ENCODE measurements at places on chromosomes 4 and X.

DNA sequence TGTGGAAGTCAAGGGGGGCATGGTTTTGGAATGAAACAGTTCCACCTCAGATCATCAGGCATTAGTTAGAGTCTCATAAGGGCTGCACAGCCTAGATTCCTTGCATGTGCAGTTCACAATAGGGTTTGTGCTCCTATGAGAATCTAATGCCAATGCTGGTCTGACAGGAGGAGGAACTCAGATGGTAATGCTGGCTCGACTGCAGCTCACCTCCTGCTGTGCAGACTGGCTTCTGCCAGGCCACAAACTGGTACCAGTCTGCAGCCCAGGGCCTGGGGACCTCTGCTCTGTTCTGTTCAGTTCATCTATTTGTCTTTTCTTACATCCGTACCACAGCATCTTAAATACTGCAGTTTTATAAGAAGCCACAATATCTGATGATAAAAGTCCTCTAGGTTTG, 12.2 kb upstream of the MSL3 start:
- no peak for DNase-seq

GRCh38 chr4:56424697-56425514, 10.5 kb downstream of the PPAT start:
- DNase-seq = no peak

DNA sequence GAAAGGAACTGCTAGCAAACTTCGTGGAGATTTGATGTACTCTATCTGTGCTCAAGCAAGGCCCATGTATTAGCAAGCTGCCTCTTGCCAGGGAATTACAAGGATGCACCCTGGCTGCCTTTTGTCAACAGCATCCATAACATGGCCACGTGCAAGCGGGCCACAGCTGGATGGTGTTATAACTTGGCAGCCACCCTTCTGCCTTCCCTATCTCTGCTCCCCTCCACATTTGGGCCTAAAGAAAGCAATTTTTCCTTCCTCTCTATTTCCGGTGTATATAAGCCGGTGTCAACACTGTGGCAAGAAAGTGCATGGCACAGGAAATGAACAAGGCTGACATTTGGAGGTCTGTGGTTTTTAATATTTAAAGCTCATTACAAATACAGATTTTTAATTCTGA, 94.8 kb downstream of the CLNK start:
- no peak for DNase-seq

GRCh38 chr4:75344915-75345314, 169.3 kb downstream of the RCHY1 start:
- no peak for DNase-seq

GRCh38 chr4:11259837-11260236, 168.9 kb downstream of the HS3ST1 start:
- DNase-seq = no peak

DNA sequence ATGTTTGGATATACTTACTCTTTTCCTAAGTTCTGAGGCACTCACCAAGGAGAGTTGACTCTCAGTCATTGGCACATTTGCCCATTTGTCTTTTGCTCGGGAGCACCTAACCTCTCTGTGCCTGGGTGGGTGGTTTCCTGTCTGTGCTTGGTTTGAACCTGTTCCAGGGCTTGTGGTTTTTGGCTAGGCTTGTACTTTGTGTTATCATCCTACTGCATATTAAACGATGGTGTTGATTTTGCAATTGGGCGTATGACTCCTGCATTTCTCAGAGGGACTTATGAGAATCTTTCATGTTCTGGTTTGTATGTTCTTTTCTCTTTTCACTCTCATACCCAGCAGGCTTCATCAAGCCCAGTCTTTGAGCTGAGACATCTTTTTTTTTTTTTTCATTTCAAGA, 161.7 kb downstream of the BTC start:
- no peak for DNase-seq

DNA sequence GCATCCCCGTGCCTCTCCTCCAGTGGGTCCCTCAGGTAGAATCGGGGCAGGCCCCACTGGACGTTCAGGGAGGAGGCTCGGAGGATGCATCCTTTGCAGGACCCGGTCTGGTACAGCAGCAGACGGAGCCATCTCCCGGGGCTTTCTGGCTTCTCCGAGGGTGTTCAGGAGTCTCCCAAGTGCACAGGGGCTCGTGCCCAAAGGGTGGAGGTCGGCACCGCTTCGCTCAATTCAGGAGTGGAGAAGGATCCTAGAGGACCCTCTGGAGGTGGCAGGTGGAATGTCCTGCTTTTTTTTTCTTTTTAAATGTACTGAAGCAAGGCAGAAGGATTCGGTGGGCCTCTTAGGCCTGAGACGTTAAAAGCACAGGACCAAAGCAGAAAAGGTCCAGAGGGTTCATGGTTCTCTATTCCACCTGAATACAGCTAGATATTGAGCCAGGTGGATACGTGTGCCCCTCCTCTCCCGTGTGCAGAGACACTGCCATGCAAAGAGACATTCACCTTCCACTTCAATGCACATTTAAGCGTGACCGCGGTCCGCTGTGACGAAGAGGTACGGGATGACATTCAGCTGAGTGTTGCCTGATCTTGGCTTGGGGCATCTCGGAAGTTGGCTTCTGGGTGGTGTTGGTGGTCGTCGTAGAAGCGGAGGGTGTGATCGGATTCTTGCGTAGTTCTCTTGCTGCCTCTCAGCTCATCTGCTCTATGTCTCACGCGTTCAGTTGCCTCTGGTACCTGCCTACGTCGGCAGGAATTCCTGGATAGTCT, 281.2 kb upstream of the AGTR2 start:
- DNase-seq = no peak

DNA sequence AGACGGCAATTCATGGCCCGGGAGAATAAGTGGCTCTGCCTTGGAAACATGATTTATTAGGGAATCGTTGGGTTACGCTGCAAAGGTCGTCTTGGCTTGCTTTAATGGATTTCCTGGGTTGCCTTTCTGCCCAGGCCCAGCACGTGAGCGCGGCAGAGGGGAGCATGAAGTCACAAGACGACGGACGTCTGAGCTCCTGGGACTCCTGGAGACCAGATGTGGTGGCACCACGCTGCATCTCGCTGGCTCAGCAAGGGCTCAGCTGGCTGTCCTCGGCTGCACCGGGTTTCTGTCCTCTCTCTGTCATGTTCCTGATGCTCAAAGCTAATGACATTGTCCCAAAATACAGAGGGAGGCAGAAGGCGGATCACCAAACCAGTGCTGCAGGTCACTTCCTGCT, 61.2 kb downstream of the C4orf50 start:
- no peak for DNase-seq

GRCh38 chrX:32451954-32452695, 759.2 kb downstream of the DMD start:
- DNase-seq = no peak

DNA sequence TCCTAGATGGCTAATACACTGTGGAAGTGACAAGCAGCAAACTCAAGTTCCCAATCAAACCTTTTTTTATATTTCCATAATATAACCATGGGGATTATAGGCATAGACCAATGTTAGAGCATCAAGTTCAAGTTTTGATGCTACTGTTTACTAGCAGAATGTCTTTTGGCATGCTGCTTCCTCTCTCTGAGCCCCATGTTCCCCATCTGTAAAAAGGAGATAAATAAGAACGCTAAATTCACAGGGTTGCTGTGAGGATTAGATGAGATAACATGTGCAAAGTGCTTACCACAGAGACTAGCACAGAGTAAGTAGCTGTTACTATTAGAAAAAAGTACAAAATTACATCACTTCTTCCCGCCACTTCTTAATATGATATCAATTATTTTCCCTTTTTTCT, 18.0 kb downstream of the MBNL3 start:
- DNase-seq = no peak

Measured in caudate nucleus (tissue), 63 donors.